Dermis blood vessel endothelial cell (primary cell): ENCODE measurements at places on chromosomes 7 and 10.

DNA sequence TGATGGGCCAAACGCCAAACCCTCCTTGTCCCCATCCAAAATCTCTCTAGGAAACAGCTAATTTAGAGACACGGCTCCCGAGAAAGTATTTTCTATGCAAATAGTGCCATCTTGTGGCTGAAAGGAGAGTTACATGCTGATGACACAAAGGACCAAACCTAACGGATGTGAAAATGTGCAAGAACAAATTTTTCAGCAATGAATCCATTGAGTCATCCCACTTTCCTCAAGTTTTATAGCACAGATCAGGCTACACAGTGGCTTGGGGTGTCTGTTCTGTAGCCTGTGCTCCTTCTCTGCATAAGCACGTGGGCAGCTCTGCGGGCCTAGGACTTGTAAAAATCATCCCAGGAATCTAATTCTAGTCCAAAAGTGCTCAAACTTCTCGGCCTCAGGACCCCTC, 154.8 kb upstream of the PRR15 start:
- DNase-seq: peak; percentile 75

GRCh38 chr7:153036396-153037063, 277.0 kb downstream of the ACTR3B start:
- no peak for DNase-seq

- no peak for DNase-seq
Observed at GRCh38 chr7:6526997-6527378, 24.3 kb downstream of the GRID2IP start.

DNA sequence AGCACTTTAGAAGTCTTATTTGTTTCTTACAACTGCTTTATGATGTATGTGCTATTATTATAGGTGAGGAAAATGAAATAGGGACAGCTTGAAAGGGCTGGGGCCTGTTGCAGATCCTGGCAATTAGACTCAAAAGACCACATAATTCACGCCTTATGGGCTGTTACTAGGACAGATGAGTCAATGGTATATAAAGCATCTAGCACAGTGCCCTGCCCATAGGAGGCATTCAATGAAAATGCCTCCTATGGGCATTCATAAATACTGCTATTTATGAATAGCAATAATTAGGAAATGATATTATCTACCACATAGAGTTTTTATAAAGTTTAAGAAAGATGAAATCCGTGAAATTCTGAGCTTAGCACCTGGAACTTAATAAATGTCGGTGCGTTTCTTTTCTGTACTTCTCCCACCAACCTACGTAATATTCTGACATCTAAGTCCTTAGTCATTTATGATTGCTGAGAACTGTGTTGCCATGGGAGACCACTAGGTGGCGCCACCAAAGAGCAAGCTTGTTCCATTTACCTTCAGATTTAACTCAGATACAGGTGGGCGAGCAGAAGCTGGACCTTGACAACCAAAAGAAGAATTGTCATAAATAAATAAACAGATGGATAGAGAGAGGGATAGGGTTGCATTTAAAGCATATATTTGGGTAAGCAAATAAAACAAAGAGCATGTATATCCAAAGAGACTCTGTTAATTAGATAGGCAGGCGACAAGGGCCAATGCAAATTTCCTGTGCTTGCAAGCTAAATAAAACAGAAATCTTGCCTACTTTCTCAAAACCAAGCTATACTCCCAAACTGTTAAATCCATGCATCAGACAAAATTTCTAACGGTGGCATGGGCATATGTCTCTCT, 699.9 kb downstream of the INHBA start:
- DNase-seq: peak; percentile 83

GRCh38 chr10:87712913-87713616, 53.4 kb downstream of the PAPSS2 start:
- DNase-seq: peak; percentile 52

GRCh38 chr10:3808689-3809199, 23.7 kb upstream of the KLF6 start:
- peak; percentile 19 for DNase-seq

DNA sequence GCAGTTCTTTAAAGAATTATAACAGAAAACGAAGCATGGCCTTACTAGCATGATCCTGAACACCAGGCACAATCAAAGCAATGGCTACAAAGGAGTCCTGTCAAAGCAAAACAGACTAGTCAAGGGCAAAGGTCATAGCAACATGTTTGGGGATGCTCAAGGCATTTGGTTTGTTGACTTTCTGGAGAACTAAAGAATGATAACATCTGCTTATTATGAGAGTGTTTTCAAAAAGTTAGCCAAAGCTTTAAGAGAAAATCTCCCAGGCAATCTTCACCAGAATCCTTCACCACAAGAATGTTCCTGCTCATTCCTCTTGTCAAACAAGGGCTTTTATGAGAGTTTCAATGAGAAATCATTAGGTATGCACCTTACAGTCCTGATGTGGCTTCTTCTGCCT, 95.1 kb upstream of the CPXM2 start:
- DNase-seq: no peak

DNA sequence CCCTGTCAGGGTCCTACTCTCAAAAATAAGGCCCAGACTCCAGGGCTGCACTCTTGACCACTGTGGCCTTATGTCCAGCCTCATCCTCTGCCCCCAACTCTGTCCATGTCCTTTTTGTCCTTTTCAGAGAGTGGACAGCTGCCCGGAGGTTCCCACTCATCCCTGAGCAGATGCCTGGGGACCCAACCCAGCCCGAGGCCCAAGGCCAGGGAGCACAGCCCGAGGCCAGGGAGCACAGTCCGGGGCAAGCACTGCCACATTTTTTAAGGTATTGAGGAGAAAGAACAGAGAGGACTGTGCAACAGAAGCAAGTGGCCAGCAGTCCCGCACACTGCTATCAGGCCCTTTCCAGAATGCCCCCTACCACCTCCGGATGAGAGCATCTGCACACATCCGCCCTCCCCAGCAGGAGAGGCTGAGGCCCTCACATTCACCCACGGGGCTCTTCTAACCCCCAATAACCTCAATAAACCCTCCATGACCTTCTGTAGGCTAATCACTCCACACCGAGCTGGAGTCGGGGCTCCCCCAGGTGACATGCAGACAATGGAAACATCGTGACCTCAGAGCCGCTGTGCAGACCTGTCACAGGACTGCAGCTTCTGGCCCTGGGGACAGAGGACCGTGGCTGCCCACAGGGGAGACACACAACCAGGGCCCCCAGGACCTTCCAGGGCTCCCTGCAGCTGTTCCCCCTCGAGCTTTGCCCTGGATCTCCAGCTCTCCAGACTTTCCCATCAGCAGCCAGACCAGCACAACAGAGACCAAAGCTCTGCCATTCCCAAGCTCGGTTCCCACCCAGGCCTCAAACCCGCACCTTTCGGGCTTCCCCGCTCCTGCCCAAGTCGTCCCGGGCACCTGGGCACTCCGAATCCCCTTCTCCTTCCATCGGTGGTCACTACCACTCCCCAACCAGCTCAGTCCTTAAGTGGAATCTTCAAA, 51.4 kb downstream of the CAMK2B start:
- DNase-seq: no peak

- no peak for DNase-seq
Observed at GRCh38 chr10:114471906-114472876, 67.9 kb upstream of the AFAP1L2 start.

DNA sequence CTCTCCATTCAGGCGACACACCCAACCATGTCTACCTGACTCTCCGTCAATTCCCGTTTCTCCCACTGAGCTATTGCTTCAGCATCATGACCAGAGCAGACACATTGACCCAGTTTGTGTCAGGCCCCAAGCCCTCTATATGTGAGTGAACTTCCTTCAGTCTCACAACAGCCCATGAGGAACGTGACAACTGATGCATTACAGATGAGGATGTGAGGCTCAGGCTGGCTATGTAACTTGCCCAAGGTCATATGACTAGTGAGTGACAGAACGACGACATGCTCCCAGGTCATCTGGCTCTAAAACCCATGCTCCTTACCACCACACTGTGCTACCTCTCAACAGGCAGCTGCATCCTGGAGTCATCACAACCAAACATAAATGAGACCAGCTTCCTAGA, 3.7 kb downstream of the TMEM140 start:
- peak; percentile 55 for DNase-seq
